IPS-NIHi11 (cell line): ENCODE measurements at places on chromosomes 7 and 10.

DNA sequence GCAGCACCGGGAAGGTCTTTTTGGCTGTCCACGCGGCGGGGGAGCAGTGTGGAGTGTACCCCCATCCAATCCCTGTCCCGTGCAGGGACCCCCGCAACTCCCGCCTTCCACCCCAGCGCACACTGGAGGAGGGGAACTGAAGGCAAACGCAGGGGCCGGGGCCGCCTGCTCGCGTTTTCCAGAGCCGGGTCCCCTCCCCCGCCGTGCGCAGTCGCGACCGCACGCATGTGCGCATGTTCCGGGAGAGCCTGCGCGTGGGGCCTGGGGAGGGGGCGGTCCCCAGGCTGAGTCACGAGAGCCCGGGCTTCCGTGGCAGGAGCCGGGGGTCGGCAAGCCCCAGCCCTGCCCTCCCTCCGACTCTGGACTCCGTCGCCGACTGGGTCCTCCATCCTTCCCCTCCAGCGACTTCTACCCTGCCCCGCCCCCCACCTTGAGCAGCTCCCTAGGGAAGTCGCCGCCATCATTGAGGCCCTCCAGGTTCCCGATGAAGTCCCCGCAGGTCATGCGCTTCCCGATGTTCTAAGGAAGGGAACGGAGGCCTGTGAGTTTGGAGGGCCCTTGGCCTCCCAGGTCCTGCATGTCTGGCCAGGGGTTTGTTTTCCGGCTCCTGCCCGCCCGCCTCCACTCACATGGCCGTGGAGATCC lies 8.0 kb downstream of the PSD start:
- peak; percentile 54 for DNase-seq

DNA sequence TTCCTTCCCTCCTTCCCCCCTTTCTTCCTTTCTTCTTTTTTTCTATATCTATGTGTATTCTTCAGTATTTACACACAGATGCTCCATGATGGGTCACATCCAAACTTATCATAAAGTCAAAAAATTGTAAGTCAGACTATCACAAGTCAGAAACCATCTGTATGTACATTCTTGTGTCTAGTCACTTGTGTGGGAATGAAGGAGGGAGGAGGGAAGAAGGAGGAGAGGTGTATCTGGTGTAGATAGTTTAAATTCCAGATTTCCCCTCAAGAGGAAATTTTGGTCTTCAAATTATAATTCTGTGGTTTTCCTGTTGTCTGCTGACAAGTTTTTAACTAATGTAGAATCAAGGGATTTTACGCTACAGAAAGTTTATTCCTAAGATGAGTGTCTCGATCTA lies 287.2 kb downstream of the ETV1 start:
- DNase-seq: no peak

DNA sequence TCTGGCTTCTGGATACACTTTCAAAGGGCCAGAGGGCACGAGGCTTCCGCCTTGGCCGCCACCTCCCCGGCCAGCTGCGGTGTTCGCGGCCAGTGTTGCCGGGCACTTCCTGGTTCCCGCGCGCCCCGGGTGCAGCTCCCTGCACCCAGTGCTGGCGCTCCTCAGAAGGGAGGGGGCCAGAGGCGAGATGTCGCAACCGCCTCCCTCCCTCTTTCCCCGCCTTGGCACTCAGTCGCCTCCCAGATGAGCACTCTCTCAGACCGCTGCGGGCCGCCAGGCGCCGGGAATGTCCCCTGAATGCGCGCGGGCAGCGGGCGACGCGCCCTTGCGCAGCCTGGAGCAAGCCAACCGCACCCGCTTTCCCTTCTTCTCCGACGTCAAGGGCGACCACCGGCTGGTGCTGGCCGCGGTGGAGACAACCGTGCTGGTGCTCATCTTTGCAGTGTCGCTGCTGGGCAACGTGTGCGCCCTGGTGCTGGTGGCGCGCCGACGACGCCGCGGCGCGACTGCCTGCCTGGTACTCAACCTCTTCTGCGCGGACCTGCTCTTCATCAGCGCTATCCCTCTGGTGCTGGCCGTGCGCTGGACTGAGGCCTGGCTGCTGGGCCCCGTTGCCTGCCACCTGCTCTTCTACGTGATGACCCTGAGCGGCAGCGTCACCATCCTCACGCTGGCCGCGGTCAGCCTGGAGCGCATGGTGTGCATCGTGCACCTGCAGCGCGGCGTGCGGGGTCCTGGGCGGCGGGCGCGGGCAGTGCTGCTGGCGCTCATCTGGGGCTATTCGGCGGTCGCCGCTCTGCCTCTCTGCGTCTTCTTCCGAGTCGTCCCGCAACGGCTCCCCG lies at the start of gene FFAR4:
Gene FFAR4, plus strand, starts transcription at position 231 of the 842 bp plus-strand sequence. Its CDS starts 56 bp downstream, at position 287.
- DNase-seq: peak; percentile 81

GRCh38 chr10:121179006-121179405 lies 327.8 kb downstream of the WDR11 start:
- no peak for DNase-seq

DNA sequence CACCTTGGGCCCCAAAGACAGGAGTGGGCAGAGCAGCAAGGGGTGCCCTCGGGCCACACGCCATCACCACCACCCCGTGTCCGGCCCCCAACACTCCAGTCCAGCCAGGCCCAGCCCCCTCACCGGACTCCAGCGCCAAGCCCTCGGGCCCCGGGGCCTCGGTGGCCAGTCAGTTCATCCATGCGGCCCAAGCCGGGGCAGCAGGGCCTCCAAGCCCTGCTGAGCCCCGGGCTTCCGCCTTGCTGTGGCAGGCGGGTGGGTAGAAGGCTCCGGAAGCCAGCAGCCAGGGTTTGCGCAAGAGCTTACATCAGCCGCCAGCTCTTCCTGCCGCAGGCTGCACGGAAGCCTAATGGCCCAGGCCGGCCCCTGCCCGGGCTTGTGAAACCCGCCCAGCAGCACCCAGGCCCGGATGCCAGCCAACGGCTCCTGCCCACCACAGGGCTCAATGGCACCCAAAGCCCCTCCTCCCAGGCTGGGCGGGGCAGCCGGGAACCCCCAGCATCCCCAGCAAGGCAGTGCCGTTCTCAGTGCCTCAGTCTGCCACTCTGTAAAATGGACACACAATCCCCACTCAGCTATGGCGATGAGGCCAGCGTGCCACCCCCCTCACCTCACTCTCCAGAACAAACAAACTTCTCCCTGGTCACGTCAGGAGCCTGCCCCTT lies 26.5 kb downstream of the TNRC18 start:
- DNase-seq: peak; percentile 77

GRCh38 chr7:90999989-91000979 lies 263.9 kb upstream of the FZD1 start:
- no peak for DNase-seq

DNA sequence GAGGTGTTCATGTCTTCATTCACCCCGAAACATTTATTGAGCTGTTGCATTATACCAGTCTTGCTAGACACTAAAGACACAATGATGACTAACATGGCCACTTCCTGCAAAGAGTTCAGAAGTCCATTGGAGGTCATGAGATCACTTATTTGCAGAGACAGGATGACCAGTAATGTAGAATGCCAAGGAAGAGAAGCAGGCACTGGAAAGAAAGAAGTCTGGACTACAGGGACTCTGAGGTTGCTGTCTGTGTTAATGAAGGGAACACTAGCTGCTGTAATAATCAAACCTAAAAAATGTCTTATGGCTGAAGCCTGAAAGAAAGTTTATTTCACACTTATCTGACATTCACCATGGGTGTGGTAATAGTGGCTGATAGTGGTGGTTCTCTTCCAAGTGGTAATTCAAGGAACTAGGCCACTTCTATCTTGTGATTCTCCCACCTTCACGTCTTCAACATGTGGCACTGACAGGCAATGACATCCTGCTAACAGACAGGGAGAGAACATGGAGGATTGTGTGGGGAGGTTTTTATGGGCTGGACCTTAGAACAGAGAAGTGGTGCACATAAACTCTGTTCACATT lies 89.2 kb upstream of the MKLN1 start:
- no peak for DNase-seq

DNA sequence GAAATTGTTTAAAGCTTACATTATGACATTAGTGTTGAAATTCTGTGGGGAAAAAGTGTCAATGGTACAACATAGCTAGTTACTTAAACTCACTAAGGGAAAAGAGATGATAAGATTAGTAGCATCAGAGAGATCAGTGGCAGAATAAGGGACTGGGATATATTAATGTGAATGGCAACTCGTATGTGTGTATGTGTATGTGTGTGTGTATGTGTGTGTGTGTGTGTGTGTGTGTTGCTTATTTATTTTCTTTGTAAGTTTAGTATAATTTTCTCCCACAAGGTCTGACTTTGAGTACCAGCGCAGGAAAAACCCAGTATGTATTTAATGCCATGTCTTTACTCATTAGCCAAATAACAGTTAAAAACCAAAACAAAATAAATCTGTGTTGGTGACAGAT lies 256.1 kb downstream of the ARHGAP21 start:
- DNase-seq: no peak

- no peak for DNase-seq
These were observed 191.9 kb upstream of the LYZL2 start for GRCh38 chr10:30821261-30821993.

GRCh38 chr10:101683276-101683675 lies 11.7 kb downstream of the FBXW4 start:
- no peak for DNase-seq

- no peak for DNase-seq
These were observed 20.8 kb downstream of the NET1 start for GRCh38 chr10:5433182-5433581.

DNA sequence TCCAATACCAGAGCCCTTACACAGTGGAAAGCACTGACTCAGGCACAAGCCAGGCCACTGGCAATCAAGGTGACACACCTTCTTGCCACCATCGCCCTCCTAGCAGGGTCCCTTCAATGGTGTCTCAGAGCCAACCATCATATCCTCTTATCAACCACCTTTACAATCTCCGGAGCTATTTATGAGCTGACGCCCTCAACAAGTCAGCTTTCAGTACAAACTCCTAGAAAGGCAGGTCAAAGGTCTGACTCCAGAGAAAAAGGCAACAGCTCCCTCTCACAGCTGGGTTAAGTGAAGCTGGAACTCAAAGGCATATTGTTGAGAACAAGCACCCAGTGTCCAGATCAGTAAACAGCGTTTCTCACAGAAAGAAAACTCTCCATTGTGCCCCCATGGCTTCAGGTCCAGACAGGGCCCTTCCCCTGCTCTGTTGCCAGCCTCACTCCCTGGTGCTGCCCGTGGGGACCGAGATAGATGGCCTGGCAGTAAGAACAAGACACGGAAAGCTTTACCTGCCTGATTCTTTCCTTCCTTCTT lies 2.4 kb downstream of the ZNF3 start:
- DNase-seq: no peak

- DNase-seq: no peak
These were observed 203.8 kb upstream of the SH2B2 start for GRCh38 chr7:102082693-102083368.

- no peak for DNase-seq
These were observed 56.5 kb downstream of the MMRN2 start for GRCh38 chr10:86900955-86901354.

GRCh38 chr7:117640465-117640864 lies 160.6 kb downstream of the CFTR start:
- no peak for DNase-seq

DNA sequence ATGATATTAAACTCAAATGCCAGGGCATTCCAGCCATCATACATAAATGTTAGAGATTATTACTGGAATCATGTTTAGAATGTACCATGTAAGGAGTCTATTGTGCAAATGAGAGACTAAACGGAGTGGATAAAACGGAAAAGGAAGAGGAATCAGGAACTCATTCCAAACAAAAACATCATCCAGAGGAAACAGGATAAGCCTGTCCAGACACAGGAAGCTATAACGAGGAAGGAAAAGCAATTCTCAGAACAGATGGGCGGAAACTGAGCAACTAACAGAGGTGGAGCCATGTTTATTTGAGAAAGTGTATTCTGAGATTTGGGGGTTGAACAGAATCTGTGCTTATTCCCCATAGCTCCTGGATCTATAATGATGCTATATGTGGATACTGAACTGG lies 52.3 kb upstream of the TRIM24 start:
- no peak for DNase-seq

DNA sequence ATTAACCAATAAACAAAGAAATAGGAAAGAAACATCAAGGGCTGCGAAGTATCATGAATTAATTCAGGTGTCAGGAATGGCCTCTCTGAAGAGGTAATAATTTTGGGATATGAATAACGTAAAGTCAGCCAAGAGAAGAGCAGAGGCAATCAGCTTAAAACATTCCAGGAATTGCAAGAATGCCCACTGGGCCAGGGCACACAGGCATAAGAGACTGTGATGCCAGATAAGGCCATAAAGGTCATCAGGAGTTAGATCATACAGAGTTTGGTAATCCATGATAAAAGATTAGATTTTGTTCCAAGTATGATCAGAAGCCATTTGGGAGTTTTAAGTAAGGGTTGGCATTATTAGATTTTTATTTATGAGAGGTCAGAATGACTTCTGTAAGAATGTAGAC lies 53.2 kb upstream of the ABCB4 start:
- DNase-seq: no peak
